Karpas-422 (cell line): ENCODE measurements at places on chromosomes 1 and 21. TPM values are rescaled to one million over a fixed set of nuclear protein-coding genes. Genes with fewer than 3 reads are reported as not detected.

DNA sequence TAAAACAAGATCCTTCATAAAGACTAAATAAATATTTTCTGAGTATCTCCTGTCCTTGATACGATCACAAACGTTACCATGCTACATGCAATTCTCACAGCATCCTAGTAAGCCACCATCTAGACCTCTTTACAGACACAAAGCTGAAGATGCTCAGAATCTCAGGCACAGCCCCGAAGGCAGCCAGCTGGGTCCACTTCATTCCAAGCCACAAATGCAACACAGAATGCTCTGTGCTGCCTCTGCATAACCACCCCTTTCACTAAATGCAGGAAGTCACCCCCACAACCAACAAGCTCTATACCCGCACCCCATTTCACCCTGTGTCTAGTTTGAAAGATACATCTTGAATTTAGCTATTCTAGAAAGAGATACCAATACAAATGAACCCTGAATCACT is 12.9 kb downstream of the RCAN1 start:
- no peaks in the 10 kb centered on the region for H3K4me1 ChIP-seq
- no peak overlapping the region for H3K27ac ChIP-seq
- no peaks in the 10 kb centered on the region for H3K36me3 ChIP-seq
- no peak overlapping the region for H3K4me3 ChIP-seq
- DNase-seq = no peak

DNA sequence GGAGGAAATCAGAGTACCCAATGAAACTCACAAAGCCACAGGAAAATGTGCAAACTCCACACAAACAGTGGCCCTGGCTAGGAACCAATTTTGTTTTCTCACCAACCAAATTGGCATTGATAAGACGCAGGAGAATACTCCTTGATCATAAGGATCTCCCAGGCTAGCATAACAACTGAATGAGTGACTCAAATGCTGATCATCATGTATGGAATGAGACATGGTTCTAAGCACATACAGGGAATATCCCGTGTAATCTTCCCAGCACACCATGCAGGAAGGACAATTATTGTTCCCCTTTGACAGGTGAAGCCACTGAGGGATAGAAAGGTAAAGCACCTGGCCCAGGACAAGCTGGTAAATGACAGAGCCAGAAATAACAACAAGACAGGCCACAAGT is 180.0 kb upstream of the DUSP10 start:
- H3K4me3 ChIP-seq = no peak overlapping the region
- 0 out of 2 replicates have a peak, but pooled peaks cover 2% of the 10 kb centered on the region for H3K27me3 ChIP-seq
- no peaks in the 10 kb centered on the region for H3K36me3 ChIP-seq
- no peak for DNase-seq
- no peak overlapping the region for H3K27ac ChIP-seq

- no peaks in the 10 kb centered on the region for H3K36me3 ChIP-seq
- no peaks in the 10 kb centered on the region for H3K4me1 ChIP-seq
- no peak overlapping the region for H3K27ac ChIP-seq
- H3K4me3 ChIP-seq = no peak overlapping the region
Measured at GRCh38 chr1:111559736-111560279, 56.4 kb upstream of the ADORA3 start.

GRCh38 chr1:227223171-227223806 is 95.0 kb downstream of the CDC42BPA start:
- DNase-seq = no peak
- no peaks in the 10 kb centered on the region for H3K27me3 ChIP-seq
- no peak overlapping the region for H3K4me3 ChIP-seq
- no peaks in the 10 kb centered on the region for H3K4me1 ChIP-seq
- H3K36me3 ChIP-seq = no peaks in the 10 kb centered on the region

The LENEP gene
- 2.6 TPM in 1 of 2 replicates, not detected in the other for total RNA-seq

The KRTAP6-3 gene
- total RNA-seq = not detected in 2 replicates

The IKBKE gene
- 36.0 and 45.4 TPM in 2 replicates for total RNA-seq
